ENCODE measurements at places on chromosomes 2 and 18.

- no peak for DNase-seq
These were observed 131.1 kb downstream of the RBMS1 start for GRCh38 chr2:160362541-160362940.

GRCh38 chr2:33133454-33133952 is 186.8 kb downstream of the LTBP1 start:
- no peak for DNase-seq

DNA sequence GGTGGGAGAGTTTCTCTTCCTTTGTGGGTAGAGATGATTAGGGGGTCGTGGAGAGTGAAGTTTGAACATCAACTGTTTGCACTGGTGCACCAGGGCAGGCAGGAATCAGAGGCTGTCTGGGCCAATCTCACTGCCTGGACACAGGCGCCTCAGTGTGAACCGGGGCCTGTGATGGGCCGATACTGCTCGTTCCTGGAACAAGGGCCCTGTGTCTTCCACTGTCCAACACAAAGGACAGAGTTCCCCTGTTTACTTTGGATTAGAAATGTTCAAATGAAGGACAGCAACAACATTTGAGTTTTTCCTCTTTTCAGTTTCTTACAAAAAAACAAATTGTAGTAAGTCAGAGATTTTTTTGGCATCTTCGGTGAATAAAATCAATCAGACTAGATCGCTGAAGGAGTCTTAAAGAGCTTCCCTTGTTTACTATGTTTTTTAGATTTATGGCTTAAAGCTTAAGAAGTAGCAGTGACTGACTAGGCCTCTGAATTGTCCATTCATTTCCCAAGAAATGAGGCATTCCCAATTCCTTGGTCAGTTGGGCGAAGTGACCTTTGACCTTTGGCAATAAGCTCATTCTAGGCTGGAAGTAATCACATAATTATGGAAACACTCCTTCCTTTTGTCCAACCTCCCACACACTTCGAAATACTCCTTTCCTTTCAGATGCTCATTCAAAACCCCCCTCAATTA is 11.6 kb upstream of the TGFA start:
- DNase-seq, result no peak

DNA sequence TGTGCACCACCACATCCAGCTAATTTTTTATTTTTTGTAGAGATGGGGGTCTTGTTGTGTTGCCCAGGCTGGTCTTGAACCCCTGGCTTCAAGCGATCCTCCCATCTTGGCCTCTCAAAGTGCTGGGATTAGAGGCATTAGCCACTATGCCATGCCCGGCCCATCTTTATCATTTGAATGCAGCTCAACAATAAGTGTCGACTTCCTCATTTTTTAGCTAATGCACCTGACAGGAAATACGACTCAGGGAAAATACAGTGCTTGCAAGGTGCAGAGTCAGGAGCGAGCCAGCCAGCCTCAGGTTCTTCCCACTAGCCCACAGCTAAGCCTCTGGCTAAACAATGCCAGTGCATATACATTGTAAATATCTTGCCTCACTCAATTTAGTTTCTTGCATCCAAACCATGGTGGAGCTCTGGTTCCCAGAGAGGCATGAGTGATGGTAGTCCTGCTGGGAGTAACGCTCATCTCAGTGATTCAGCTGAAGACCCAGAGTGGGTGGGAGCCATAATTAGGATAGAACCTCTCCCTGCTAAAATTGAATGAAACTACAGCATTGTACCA is 135.0 kb downstream of the TGIF1 start:
- no peak for DNase-seq

DNA sequence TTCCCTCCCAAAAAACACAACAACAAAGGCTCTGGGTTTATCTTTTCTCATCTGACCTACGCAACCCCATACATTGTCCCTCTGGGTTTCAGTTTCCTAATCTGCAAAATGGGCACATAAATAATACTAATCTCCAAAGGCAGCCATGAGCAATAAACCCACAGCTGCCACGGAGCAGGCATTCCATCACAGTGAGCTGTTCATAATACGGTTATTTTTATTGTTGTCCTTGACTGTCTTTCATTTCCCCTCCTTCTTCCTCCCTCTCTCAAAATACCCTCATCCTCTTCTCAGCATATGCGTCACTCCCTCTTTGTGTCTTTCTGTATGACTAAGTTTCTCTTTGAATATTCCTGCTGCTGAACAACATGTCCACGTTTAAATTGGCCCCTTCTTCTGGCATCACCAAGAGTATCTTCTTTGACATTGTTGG is 129.8 kb upstream of the CAB39 start:
- no peak for DNase-seq

GRCh38 chr2:10006236-10007161 is 36.9 kb upstream of the KLF11 start:
- DNase-seq, result no peak

GRCh38 chr2:27724191-27724590 is 47.3 kb upstream of the MRPL33 start:
- DNase-seq, result no peak

DNA sequence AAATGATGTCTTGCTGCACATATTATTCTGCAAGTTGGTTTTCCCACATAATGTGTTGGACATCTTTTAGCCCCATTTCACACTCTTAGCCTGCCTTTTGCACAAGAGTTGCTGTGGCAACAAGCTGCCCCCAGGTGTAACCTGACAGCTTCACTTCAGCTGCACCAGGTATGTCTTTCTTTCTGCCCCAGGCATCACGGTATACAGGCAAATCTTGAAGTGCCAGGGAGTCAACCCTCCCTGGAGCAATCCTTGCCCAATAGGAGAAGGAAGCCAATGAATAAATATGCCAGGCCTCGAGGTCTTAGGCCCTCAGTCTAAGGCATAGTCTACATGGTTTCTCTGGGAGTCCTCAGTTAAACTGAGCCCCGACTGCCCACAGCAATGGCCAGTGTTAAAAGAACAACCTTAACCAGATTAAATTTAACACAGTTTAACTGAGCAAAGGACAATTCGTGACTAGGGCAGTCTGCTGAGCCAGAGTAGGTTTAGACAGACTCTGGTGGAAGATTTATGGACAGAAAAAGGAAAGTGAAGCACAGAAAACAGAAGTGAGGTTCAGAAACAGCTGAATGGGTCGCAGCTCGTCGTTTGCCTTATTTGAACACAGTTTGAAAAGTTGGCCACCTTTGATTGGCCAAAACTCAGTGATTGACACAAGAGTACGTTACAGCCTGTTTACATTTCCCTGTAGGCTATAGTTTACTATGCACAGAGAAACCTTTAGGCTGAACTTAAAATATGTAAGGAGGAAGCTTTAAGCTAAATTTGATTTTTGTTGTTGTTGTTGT is 32.0 kb upstream of the C1QL2 start:
- DNase-seq, result no peak

- no peak for DNase-seq
These were observed 124.9 kb downstream of the ARHGAP15 start for GRCh38 chr2:143254110-143254509.

DNA sequence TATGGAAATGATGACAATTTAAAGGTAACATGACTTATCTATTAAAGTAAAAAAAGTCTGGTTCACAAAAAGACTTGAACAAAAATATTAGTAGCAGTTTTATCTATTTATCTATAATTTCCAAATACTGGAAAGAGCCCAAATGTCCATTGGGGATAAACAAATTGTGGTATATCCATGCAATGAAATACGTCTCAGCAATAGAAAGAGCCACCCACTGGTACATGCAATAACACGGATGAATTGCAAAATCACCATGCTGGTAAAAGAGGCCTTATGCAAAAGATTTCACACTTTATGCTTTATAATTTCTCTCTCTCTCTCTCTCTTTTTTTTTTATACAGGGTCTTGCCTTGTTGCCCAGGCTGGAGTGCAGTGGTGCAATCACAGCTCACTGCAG is 91.4 kb upstream of the ASAP2 start:
- DNase-seq, result no peak

DNA sequence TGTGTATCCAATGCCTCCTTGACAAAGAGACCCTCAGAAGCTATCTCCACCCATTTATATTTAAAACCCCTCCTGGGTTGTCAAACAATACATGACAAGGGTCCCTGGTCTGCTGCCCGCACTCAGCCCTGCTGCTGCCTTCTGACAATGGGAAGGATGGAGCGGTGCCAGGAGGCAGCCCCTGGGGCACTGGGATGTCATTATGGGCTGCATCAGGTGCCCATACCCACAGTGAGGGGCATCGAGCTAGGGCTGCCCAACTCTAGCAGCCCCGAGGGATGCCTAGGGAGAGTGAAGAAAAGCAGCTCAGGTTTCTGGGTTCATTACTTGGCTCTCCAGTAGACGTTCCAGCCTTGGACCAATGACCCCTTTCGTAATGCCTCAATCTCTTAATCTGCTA is 301.7 kb downstream of the ALK start:
- DNase-seq, result no peak

DNA sequence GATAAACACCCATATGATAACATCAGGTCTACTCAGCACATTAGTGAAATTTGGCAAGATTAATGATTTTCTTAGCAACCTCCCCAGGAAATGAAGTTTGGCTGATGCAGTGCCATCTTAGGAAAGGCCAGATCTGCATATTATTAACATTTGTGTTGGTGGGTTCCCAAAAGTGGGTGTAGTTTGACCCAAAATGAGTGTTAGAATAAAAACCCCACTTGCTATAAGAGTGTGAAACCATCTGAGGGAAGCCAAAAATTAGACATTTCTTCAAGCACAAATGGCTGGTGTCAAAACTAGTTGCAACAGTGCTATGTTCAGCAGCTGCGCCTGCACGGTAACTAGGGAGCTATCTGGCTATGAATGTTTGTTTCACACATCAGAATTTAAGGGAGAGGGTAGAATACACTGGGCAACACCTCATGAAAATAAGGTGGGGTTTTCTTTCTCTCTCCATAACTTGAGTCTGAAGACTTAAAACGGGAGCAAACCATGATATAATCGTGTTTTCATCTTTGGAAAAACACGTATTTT is 15.9 kb upstream of the CSRNP3 start:
- DNase-seq, result no peak

DNA sequence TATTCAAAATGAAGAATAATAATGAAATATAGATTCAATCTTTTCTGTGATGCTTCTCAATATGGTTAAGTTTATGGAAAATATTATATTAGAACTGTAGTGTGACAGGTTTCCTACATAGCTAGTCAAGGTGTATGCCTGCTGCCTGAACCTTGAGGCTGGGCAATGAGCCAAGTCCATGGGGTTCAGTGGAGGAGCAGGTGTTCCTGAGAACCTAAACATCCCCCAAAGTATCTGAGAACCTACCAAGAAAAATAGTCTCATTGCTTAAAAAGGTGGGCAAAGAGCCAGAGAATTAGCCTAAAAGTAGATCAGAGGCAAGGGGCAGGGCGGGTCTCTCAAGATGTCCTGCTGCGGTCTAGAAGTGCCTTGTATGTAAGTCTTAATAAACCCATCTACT is 185.9 kb upstream of the SPHKAP start:
- DNase-seq, result no peak

- DNase-seq, result no peak
These were observed 16.7 kb upstream of the ZSCAN30 start for GRCh38 chr18:35306588-35307250.

DNA sequence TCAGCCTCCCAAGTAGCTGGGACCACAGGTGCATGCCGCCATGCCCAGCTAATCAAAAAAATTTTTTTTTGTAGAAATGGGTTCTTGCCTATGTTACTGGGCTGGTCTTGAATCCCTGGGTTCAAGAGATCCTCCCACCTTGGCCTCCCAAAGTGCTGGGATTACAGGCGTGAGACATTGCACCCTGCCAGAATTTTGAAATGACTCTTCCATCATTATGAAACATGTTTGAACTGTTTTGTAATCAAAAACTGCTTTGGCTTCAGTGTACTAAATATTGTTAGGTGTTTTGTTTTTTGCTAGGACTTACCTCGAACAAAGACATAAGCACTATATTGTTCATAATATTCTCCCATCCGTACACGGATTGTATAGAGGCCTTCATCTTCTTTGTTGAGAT is 55.8 kb downstream of the MYOM1 start:
- no peak for DNase-seq

- DNase-seq, result no peak
These were observed 238.2 kb downstream of the GCA start for GRCh38 chr2:162581959-162582798.

GRCh38 chr18:41674506-41674905 is 280.5 kb upstream of the PIK3C3 start:
- DNase-seq, result no peak

GRCh38 chr2:231526341-231527090 is 3.7 kb downstream of the NMUR1 start:
- DNase-seq, result no peak

- DNase-seq, result no peak
These were observed 35.2 kb downstream of the STK39 start for GRCh38 chr2:168212167-168212566.

DNA sequence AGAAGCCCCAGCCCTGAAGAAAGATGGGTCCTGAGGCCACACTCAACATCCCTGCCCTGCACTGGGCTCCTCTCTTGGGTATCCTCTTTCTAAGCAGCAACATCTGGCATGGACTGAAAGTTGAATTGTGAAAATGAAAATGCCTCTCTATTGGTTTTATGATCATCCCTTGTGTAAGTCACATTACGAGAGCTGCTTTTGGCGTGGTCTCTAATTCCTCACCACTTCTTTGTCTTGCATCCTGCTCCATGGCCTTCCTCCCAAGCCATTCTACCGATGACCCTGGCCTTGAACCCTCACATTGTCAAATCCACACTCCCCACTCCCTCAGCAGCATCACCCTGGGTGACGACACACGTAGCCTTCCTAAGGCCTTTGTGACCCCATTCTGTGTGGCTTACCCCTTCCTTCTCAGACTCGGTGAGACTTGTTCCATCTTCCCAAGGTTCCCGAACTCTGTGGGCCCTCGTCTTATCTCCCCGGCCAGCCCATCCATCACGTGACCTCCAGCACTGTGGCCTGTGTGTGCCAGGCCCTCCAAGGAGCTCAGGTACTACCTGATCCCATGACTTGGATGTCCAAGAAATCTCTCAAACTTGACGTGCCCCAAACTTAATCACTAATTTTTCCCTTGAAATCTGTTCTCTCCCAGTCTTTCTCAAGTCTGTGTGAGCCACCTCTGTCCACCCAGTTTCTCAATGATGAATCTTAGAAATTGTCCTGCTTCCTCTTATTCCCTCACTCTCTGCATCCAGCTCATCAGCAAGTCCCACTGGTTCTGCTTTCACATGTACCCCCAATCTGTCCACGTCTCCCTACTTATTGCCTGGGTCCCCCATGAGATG is 194.7 kb upstream of the HS6ST1 start:
- no peak for DNase-seq

DNA sequence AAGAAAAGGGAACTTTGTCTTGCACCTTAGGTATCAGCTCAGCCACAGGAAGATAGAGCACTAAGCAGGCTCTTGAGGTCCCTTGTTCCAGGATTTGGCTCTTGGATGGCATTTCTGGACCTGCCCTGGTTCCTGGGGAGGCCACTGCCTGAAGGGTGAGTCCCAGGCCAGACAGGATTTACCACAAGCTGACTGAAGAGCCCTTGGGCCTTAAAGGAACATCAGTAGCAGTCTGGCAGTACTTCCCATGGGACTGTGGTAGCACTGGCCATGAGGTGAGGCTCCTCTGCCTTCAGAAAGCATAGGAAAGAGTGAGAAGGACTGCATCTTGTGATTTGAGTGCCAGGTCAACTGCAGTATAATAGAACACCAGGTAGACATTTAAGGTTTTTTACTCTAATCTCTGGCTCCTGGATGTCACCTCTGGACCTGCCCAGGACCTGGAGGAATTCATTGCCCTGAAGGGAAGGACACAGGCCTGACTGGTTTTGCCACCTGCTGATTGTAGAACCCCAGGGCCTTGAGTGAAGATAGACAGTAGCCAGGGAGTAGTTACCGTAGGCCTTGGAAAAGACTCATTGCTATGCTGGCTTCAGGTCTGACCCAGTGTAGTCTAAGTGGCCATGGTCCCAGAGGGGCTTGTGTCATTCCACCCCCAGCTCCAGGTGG is 154.4 kb upstream of the CREB1 start:
- DNase-seq, result no peak

- no peak for DNase-seq
These were observed 49.8 kb upstream of the LGALSL start for GRCh38 chr2:64404002-64404731.

Data from stimulated activated CD8-positive, alpha-beta memory T cell treated with anti-CD3 and anti-CD28 coated beads, Interleukin-4, amount 100 ng/mL, for 1 hour (primary cell).